ENCODE measurements at places on chromosomes 6 and 20.
A peak's percentile ranks its signal among the peaks of the same experiment; 100 is the strongest.

DNA sequence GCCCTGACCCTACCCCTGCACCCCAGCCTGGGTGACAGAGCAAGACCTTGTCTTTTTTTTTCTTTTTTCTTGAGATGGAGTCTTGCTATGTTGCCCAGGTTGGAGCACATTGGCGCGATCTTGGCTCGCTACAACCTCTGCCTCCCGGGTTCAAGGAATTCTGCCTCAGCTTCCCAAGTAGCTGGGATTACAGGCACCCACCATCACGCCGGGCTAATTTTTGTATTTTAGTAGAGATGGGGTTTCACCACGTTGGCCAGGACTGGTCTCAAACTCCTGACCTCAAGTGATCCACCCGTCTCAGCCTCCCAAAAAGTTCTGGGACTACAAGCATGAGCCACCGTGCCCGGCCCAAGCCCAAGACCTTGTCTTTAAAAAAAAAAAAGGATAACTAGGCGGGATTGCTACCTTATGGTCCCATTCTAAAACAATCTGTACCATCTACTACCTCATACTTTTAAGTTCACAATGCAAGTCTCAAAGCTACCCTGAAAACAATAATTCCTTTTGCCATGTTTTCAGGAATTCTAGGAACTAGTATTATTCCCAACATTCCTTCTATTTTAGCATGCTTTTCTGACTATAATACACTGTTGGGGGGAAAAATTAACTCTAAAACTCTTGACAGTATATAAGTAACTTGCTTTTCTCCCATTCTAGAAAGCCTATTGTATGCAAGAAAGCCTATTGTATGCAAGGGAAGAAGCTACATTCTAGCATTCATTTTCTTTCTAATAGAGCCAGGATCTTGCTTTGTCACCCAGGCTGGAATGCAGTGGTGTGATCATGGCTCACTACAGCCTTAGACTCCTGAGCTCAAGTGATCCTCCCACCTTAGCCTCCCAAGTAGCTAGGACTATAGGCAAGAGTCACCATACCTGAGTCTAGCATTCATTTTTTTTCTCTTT, 6.6 kb downstream of the TUBB start:
- DNase-seq, result no peak

- DNase-seq, result peak; percentile 27
These were observed 88.0 kb upstream of the TULP1 start for GRCh38 chr6:35600659-35601125.

- DNase-seq, result no peak
These were observed 62.2 kb upstream of the FABP7 start for GRCh38 chr6:122717350-122717749.

DNA sequence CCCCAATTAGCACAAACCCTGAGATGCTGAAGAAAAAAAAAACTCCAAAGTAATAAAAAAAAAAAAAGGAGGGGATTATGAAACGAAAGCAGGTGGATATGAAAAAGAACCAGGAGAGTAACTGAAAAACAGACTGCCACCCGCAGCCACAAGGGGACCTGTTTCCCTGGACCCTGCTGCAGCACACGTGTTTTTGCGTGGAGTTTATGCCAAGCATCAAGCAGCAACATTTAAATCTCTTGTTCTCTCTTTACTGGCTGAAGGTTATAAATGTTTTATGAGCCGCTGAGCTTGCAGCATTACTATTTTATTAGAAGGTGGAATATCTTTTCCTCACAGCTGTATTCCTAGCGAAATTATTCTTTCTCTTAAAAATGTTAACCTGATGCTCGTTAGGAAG, 131.6 kb upstream of the OLIG3 start:
- DNase-seq, result no peak

DNA sequence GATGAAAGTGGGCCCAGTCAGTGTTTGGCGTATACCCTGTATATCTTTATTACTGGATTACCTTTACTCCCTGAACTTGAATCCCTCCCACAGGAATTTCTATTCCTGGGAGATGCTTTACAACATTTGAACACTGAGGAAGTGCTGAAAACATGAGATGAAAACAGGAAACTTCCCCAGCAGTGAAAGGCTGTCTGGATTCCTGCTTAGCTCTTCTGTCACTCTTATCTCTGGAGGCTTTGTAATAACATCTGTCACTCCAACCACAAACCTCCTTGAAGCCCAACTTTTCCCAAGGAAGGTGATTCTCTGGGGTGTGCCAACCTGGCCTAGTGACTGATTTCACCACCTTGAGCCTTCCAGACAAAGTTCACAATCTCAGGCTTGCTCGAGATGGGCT, 264.5 kb upstream of the BMP2 start:
- no peak for DNase-seq

DNA sequence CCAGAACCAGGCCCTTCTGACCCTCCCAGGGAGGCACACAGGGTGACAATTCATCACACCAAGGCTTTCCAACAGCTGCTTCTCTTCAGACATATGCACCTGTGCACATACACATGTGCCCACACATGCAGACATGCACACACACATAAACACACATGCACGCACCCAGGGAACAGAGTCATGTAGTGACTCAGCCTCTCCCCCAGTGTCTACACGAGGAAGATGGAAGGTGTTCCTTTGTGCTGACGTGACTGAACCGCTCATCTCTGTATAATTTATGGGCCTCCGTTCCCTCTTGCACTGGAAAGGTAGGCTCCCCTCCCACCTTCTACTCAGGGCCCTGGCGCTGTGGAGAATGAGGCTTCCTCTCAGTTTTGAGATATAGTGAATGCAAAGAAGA, 23.8 kb upstream of the PLEKHG1 start:
- no peak for DNase-seq

- DNase-seq, result no peak
These were observed 22.1 kb upstream of the ARHGAP18 start for GRCh38 chr6:129732034-129732433.

- no peak for DNase-seq
These were observed 95.2 kb upstream of the HDGFL1 start for GRCh38 chr6:22473991-22474682.

DNA sequence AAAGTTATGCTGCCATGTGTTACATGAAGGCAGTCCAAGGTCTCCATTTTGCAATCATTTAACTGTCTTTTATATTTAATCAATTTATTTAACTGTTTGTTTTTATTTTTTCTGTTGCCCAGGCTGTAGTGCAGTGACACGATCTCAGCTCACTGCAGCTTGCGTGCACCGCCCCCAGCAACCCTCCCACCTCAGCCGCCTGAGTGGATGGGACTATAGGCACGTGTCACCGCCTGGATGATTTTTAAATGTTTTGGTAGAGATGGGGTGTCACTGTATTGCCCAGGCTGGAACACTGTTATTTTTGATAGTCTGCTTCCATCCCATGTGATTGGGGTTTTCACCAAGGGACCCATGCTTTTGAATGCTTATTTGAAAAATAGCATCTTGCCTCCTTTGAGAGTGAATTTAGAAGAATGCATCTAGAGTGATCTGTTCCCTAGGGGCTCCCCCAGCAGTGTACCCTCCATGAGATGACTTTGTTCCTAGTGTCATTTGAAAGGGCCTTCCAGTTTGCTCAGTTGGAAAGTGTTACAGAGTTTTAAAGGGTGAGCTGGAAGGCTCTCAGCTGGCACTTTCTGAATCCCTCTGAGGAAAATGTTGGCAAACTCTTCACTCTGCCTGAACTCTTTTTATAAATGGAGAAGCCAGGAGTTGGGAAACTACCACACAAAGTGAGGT, 143.4 kb downstream of the JARID2 start:
- no peak for DNase-seq

DNA sequence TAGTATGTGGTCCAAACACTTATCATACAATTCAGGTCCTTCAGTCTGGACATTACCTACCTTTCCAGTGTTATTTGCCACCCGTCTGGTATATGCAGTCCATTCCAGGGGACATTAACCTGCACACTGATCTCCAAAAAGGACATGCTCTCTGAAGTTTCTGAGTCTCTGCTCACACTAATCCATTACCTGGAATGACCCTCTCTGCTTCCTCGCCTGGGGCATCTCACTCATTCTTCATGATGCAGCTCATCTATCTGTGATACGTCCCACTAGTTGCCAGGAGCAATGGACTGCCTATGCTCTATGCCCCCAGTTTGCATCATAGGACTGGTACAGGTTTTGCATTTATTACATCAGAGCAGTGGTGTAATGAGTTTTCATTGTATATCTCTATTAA, 5.9 kb upstream of the TUBB2B start:
- no peak for DNase-seq

GRCh38 chr6:106448000-106448426, 87.5 kb downstream of the CRYBG1 start:
- peak; percentile 43 for DNase-seq

DNA sequence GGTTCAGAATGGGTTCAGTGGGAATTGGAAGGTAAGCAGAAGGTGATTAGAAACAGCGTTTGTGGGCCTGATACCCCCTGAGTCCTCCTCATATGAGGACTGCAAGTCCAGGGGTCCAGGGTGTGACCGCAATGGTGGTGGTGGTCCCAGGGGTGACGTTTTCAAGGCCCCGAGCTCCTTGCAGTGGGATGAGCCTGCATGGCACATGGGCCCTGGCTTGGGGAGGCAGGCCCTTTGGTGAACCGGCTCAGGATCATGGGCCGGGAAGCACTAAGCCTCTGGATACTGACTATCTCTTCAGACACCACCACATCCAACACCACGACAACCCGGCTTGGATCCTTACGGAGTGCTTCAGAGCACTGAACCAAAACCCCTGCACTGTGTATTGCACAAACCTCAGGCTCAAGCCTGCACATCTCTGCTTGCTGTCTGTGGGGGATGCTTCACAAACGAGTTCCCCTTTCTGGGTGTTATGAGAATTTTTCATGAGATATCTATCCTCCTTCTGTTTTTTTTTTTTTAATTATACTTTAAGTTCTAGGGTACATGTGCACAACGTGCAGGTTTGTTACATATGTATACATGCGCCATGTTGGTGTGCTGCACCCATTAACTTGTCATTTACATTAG, 67.9 kb downstream of the STK35 start:
- no peak for DNase-seq

- no peak for DNase-seq
These were observed 182.9 kb downstream of the LY86 start for GRCh38 chr6:6771224-6771945.

DNA sequence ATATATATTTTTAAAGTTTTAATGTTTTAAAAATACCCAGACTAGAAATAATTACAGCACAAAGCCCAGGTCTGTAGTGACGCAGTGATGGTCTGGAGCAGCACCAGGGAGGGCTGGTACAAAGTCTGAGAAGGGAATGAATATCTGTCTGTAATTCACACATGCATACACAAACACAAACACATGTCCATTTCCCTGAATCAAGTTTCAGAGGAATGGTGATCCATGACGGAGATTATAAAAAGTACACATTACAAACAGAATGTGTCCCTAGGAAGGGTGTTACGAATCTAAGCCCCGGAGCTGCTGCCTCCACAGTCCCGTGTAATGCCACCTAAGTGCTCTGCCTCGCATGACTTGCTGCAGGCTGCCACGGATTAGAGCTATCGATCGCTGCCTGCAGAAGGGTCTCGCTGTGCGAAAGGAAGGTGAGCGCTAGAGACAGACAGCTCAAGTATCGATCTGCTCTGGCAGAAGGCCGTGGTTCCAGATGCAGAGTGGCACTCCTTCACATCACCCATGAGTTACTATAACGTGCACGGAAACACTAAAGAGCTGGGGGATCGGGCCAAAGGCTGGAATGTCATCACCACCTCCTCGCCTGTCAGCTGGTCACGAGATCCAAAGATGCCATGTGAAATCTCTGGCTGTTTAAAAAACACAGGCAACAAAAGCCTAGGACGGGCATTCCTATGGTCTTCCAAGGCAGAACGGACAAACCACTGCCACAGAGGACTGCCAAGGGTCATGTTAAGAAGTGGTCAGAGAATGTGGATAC, 87.1 kb downstream of the INSM1 start:
- DNase-seq, result no peak

DNA sequence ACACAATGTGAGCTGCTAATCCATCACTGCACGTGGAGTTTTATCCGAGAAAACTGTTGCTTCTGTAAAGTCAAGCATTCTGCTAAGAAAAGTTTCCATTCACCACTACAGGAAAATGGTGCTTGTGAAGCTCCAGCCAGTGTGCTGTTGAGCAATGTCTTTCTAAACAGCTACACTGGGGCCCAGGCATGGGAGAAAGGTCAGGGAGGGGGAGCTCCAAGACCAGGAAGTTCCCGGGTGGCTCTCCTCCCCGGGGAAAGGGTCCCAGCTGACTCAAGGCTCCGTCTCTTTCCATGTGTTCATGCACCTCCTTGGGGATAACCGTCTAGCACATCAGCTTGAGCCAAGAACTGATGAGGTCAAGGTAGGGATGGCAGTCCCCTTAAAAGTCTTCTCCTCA, 20.5 kb downstream of the RPP40 start:
- DNase-seq, result no peak

DNA sequence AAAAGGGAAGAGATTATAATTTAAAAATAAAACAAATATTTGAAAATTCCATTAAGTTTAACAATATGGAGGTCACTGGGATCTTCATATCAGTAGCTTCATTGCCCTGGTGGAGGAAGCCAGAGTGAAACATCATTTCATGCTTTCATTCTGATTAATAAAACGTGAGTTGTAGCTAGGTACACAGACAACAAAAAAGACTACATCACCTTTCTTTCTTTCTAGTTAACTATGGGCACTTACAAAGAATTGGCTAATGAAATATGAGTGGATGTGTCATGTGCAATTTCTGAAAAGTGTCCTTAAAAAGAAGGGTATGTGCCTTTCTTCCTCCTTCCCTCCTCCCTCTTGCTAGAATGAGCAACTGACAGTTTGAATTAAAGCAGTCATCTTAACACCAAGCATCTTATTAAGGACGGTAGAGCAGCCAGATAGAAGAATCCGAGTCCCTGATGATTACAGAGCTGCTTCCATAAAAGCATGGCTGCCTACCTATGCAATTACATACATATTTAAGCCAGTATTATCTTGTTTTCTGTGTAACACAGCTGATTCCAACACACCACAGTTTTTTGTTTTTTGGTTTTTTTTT, 3.4 kb downstream of the SERAC1 start:
- no peak for DNase-seq

DNA sequence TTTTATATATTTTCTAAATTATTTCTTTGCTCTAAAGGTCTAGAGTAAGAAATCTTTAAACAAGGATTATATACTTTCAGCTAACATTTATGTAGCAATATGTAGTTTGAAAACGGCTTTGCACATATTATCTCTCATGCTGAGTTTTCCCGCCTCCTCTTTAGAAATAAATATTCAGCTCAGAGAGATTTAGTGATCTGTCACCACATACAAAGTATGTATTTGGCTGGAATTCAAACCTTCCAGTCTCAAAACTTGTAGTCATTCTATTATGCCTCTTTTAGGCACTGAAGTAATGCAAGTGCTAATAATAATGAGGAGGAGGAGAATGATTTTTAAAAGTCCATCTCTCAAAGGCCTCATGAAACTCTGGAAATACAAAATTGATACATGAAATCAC, 525.0 kb downstream of the GRIK2 start:
- DNase-seq, result no peak
